ENCODE measurements at places on chromosomes 2 and 18.

DNA sequence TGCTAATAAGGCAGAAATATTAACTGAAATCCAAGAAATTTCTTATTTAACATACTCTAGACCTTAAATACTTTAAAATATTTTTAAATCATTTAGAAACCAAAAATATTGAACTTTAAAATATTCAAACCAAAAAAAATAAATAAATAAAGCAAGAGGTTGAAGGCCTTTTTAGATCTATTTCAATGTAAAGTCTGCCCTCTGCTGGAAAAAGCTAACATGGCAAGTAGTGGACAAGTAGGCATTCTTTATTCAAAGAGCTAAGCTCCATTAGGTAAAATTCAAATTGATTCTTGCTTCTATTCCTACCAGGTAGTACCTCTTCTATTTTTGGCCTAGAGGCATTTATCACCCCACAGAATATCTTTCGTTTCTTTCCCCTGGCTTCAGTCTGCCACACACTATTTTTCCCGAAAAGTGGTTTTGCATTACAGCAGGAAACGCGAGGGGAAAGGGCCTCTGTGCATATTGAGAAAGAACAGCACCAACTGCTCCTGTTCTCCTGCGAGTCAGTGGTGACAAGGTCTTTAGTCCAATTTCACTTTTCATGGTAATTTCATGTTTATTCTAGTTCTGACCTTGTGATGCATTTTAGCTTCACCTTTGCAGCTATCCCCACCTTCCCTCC, 20.4 kb downstream of the IFIH1 start:
- DNase-seq, result peak; percentile 93

DNA sequence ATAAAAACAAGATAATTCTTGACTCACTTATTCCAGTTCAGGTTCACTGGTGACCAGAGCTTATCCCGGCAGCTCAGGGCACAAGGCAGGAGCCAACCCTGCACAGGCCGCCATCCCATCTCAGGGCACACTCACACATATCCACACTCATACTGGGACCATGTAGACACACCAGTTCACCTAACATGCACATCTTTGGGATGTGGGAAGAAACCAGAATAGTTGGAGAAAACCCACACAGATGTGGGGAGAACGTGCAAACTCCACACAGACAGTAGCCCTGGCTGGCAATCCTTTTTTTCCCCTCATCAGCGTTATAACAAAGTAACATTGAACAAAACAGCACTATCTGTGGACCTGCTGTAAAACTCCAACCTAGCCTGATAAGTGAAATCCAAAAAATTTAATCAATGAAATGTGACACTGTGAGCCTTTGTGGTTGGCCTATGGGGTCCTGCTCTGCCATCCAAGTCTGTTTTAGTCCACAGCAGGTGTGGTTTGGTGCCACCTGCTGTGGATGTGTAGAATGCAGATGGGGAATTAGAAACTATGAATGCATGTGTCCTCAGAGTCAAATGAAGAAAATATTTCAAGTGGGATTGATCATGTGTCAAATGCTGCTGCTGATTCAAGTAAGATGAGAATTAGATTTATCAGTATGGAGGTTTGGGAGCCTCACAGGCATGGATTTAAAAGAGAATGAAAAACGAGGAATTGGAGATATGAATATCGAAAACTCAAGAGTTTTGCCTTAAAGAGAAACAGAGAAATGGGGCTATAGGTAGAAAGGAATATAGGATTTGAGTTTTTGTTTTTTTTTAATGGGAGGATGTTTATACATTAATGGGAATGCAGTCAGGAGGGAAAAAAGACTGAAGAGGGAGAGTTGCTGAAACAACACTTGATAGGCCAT, 47.0 kb downstream of the UGP2 start:
- peak; percentile 56 for DNase-seq

DNA sequence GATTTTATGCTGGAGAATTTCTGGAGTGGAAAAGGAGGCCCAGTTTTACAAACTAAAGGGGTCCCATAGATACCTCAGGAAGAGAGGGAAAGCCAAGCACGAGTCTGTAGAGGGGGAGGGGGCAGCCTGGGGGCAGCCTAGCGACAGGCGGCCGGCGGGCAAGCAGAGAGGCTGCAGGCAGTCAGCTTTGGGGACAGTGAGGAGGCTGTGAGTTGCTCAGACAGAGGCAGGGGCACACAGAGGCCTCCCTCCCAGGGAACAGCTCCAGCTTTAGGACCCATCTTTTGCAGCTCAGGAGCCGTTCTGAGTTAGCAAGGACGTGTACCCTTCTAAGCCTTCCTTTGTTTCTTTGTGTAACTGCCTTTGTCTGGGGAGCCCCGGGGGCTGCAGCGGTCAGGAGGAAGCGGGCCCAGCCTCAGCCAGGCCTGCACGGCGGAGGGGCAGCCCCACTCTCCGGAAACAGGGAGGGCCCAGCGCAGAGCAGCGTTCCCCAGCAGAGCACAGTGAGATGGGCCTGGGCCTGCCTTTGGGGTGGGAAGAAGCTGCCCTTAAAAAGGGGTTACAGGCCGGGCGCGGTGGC, 41.1 kb upstream of the RALBP1 start:
- peak; percentile 42 for DNase-seq

- DNase-seq, result no peak
Observed at GRCh38 chr2:129708221-129708967, 271.1 kb upstream of the RAB6C start.

Measured in muscle of leg (tissue), 16 donors.